Mesothelial cell of epicardium (in vitro differentiated cells): ENCODE measurements at places on chromosomes 4 and X.

DNA sequence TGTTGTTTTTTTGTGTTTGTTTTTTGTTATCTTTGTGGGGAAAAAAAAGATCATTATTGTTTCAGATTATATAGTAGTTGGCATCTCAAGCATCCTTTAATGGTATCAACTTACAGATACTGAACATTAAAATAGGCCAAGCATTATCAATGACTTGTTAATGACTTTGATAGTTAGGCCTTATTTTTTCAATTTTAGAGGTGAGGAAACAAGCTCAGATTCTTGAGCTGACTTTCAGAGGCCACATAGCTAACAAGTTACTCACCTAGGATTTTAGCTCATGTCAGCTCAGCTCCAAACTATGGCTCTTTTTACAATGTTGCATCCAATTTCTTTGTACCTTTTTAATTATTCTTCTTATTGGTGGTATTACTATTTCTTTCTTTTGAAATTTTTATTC is 471 bp upstream of the PLAC8 start:
- H3K36me3 ChIP-seq = no peaks in the 10 kb centered on the region
- no peak overlapping the region for H3K27ac ChIP-seq
- H3K4me3 ChIP-seq = no peak overlapping the region
- no peaks in the 10 kb centered on the region for H3K27me3 ChIP-seq

DNA sequence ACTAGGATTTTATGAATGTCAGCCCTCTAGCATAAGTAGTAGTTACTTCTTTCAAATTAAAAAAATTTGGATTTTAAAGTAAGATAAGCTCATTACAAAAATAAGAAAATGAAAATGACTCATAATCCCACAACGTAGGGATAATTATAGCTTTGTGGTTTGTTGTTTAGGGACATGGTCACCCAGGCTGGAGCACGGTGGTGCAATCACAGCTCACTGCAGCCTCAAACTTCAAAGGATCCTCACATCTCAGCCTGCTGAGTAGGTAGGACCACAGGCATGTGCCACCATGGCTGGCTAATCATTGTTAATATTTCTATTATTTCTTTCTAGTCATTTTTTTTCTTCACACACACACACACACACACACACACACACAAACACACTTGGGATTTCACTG is 57.6 kb downstream of the PLAC1 start:
- H3K27me3 ChIP-seq = no peaks in the 10 kb centered on the region
- H3K36me3 ChIP-seq = no peaks in the 10 kb centered on the region
- no peak overlapping the region for H3K4me3 ChIP-seq
- H3K27ac ChIP-seq = no peak overlapping the region
- no peak for DNase-seq
- H3K4me1 ChIP-seq = peaks cover 17% of the 10 kb centered on the region

GRCh38 chr4:37058826-37059225 is 185.7 kb upstream of the NWD2 start:
- no peaks in the 10 kb centered on the region for H3K4me1 ChIP-seq
- H3K36me3 ChIP-seq = no peaks in the 10 kb centered on the region
- no peak overlapping the region for H3K27ac ChIP-seq
- peaks cover 8% of the 10 kb centered on the region for H3K27me3 ChIP-seq
- no peak for DNase-seq

DNA sequence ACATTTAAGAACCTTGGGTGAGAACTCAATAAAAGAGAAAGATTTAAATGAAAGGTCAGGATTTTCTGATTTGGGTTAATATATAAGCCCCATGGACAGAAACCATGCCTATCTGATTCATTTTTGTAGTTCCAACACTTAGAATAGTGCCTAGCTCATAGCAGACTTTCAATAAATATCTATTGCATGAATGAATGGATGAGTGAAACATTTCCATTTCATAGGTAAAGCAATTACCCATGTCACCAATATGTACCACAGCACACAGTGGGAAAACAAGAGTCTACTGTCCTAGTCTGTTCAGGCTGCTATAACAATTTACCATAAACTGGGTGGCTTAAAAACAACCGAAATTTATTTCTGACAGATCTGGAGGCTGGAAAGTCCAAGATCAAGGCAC is 63.9 kb upstream of the PTPN13 start:
- no peaks in the 10 kb centered on the region for H3K4me1 ChIP-seq
- H3K4me3 ChIP-seq = no peak overlapping the region
- no peaks in the 10 kb centered on the region for H3K36me3 ChIP-seq
- no peak overlapping the region for H3K27ac ChIP-seq
- DNase-seq = no peak
- H3K27me3 ChIP-seq = no peaks in the 10 kb centered on the region

DNA sequence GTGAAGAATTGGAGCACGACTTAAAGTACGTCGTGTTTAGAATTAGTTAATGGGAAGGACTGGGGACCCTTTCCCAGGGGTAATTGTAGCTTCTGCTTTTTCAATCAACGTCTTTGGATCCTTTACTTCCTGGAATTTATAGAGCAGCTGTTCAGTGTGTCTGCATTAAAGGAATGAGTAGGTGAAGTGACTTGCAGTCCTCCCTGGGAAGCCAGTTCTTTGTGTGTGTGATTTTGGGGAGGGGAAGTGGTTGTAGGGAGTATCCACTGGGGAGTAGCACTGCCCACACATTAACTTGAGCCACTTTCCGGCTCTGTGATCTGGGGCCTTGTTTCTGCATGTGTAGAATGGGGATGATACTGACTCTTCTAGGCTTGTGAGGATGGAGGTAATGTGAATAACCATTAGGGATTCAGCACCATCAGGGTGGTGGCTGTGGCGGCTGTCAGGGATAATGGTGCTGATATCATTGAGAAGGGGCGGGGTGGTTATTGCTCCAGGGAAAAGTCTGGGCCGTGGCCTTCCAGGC is 54.7 kb downstream of the TMEM131L start:
- no peaks in the 10 kb centered on the region for H3K36me3 ChIP-seq
- no peaks in the 10 kb centered on the region for H3K27me3 ChIP-seq

DNA sequence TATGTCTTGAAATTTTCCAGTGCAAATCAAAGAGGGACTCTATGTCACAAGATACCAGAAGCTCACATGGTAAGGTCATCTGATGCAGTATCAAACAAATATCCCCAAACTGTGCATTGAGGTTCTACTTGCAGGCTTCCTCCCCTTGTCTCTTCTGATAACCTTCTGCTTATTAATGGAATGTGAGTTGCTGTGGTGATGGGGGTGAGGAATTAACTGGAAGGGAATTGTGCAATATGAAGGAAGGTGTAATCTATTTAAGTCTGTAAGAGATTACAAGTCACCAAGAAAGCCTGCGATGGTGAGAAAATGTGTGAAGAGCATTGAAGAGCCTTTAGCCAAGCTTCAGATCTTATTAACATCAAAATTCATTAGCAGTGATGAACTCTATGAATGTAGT is 15.4 kb upstream of the MAGED1 start:
- DNase-seq = no peak
- no peak overlapping the region for H3K4me3 ChIP-seq
- no peaks in the 10 kb centered on the region for H3K4me1 ChIP-seq
- peaks cover 9% of the 10 kb centered on the region for H3K36me3 ChIP-seq
- H3K27me3 ChIP-seq = no peaks in the 10 kb centered on the region
- no peak overlapping the region for H3K27ac ChIP-seq

- no peak overlapping the region for H3K4me3 ChIP-seq
- peaks cover 13% of the 10 kb centered on the region for H3K36me3 ChIP-seq
- H3K27me3 ChIP-seq = no peaks in the 10 kb centered on the region
Measured at GRCh38 chr4:57448452-57448851, 338.3 kb upstream of the IGFBP7 start.

GRCh38 chrX:68503836-68504636 is 5.2 kb downstream of the YIPF6 start:
- H3K27me3 ChIP-seq = no peaks in the 10 kb centered on the region
- DNase-seq = no peak
- peaks cover 3% of the 10 kb centered on the region for H3K4me1 ChIP-seq
- H3K36me3 ChIP-seq = peaks cover 2% of the 10 kb centered on the region

GRCh38 chr4:66404141-66404540 is 733.9 kb upstream of the EPHA5 start:
- no peak overlapping the region for H3K4me3 ChIP-seq
- no peaks in the 10 kb centered on the region for H3K27me3 ChIP-seq
- no peak overlapping the region for H3K27ac ChIP-seq
- no peaks in the 10 kb centered on the region for H3K36me3 ChIP-seq

DNA sequence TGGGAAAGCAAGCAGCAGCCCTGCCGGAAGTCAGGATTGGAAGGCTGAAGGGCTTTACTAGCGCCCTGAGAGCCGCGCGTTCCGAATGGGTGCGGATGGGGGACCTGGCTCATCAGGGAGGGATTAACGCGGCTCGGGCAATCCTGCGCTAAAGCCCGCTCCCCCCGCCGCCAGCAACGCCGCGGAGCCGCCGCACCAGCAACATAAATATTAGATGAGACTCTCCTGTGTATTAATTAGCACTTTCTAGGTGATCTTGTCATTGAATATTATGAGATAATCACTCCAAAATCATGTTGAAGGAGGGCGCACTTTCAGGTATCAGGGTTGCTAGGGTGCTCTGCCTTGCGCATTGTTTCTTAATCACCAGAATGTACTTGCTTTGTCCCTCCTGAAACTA is 357.2 kb upstream of the FAM241A start:
- H3K4me1 ChIP-seq = peaks cover 39% of the 10 kb centered on the region
- H3K27me3 ChIP-seq = peaks cover 24% of the 10 kb centered on the region
- no peak overlapping the region for H3K27ac ChIP-seq
- H3K4me3 ChIP-seq = peak overlapping the region; percentile 56
- peak; percentile 41 for DNase-seq
- H3K36me3 ChIP-seq = no peaks in the 10 kb centered on the region

DNA sequence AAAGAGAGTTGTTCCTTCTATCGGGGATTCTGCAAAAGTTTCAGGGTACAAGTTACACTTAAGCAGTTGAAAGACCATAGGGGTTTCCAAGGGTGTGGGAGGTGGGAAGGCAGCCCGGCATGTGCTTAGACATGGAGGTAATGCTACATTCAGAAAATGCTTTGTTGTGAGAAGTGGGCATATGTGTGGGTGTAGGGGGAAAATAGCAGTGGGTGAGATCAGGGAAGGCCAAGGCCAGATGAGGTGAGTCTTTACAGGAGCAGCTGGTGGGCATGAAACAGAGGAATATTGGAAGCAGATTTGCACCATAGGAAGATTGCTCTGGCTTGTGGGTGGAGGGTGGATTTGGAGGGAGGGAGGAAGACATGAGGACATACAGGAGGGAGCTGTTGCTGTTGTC is 8.3 kb downstream of the CYTL1 start:
- DNase-seq = no peak
- peaks cover 61% of the 10 kb centered on the region for H3K27me3 ChIP-seq
- no peak overlapping the region for H3K27ac ChIP-seq
- H3K4me3 ChIP-seq = no peak overlapping the region

DNA sequence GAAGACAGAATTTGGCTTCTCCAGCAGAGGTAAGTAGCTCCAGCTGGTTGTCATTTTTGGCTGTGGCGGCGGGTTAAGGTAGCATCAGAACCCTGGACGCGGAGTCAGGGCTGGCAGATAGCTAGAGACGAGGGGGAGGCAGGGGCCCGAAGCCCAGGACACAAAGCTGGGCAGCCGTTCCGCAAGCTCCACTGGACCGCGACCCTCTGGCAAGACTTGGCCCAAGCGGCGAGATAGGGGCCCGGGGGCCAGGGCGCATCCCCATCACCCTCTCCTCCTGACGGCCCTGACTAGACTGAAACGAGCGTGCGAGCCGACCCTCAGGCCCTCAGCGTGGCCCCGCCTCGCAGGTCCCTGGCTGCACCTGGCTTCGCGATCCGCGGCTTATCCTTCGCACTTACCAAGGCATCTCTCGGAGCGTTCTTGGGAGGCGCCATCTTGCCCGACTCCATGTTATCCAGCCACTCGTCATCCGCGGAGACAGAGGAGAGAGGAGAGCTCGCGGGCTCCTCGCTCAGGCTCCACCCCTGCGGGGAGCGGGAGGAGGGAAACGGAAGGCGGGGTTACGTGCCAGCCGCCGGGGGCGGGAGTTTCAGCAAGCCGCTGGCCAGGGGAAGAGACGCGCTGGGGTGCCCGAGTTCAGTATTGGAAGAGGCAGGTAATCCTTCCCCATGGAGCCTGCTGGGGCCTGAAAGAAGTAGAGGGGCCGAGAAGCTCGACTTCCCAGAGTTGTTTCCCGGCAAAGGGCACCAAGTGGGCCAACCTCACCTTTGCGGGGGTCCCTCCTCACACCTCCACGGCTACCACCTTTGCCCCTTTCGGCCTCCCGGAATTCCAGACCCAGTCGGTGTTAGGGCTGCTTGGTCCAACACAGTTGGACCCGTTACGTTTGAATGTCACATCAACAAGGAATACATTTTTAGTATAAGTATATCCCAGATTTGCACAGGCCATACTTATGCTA is at the start of gene TAF9B:
Gene TAF9B (minus strand): TSS at position 491 of the 964 bp plus-strand sequence. CDS start 39 bp downstream, at position 452.
- peak within 1 kb of the TSS; percentile 94 for H3K27ac ChIP-seq
- peak; percentile 74 for DNase-seq
- H3K27me3 ChIP-seq = no peaks in the 10 kb centered on the region
- H3K4me3 ChIP-seq = peak within 1 kb of the TSS; percentile 90

GRCh38 chrX:148774276-148774675 is 273.9 kb downstream of the AFF2 start:
- no peaks in the 10 kb centered on the region for H3K4me1 ChIP-seq
- no peak for DNase-seq
- peaks cover 6% of the 10 kb centered on the region for H3K36me3 ChIP-seq
- H3K27ac ChIP-seq = no peak overlapping the region

GRCh38 chrX:101385795-101386541 is at the start of gene BTK:
Gene BTK (minus strand): TSS chrX:101386191. CDS start chrX:101375284, 10,907 bp downstream.
- H3K4me1 ChIP-seq = peaks cover 3% of the 10 kb centered on the region
- H3K27me3 ChIP-seq = no peaks in the 10 kb centered on the region
- H3K36me3 ChIP-seq = no peaks in the 10 kb centered on the region
- no peak for DNase-seq

- peak within 1 kb of the TSS; percentile 97 for H3K4me3 ChIP-seq
- DNase-seq = peak; percentile 84
- H3K36me3 ChIP-seq = no peaks in the 10 kb centered on the region
- H3K4me1 ChIP-seq = peaks cover 17% of the 10 kb centered on the region
- H3K27ac ChIP-seq = peak within 1 kb of the TSS; percentile 96
Measured at GRCh38 chr4:107824350-107825071, at the start of gene SGMS2. Gene SGMS2 (plus strand): TSS chr4:107824932. CDS start chr4:107895554, 70,622 bp downstream.

- H3K27me3 ChIP-seq = peaks cover 50% of the 10 kb centered on the region
- DNase-seq = no peak
- no peak overlapping the region for H3K27ac ChIP-seq
- H3K4me1 ChIP-seq = no peaks in the 10 kb centered on the region
- no peaks in the 10 kb centered on the region for H3K36me3 ChIP-seq
Measured at GRCh38 chr4:146062340-146062739, 113.2 kb upstream of the LSM6 start.

DNA sequence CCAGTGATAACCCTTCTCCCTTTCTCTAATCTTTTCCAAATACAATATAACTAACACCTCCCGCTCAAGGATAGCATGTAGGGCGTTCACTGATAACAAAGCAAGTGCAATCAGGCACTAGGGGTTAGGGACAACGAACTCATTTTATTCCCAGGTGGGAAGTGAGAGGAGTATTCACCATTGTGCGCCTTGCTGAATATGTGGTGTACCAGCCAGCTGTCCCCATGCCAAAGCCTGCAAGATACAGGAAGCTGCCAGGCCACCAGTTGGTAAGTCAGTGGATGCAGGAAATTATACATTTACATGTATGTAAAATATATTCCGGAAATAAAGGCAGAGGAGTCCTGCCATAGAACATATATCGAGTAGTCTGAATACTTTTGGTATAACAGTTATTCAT is 6.3 kb upstream of the HPRT1 start:
- H3K4me1 ChIP-seq = no peaks in the 10 kb centered on the region
- H3K27me3 ChIP-seq = no peaks in the 10 kb centered on the region
- no peak overlapping the region for H3K4me3 ChIP-seq
- no peak overlapping the region for H3K27ac ChIP-seq
- H3K36me3 ChIP-seq = no peaks in the 10 kb centered on the region
